ENCODE measurements at places on chromosomes 5 and 9.

GRCh38 chr9:120441426-120442307 lies 138.3 kb downstream of the CDK5RAP2 start:
- DNase-seq: no peak

DNA sequence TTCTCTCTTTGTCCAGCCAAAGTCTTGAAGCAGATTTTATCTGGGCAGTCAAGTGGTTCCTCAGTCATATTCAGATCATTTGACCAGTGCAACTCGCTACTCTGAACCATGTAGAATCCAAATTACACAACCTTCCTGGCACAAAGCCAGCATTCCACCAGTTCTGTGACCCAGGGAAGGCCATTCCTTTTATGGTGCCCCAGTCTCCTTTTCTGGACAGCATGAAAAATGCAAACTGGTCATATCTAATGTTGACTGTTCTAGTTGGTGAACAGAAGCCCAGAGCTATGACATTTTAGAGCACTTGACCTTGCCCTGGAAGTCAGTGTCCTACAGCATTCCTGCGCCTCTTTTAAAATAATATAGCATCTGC lies 364.6 kb downstream of the BRINP1 start:
- DNase-seq: no peak

GRCh38 chr5:160744268-160745101 lies 107.5 kb downstream of the ATP10B start:
- no peak for DNase-seq

GRCh38 chr9:126509718-126510117 lies 104.0 kb upstream of the LMX1B start:
- DNase-seq: no peak

DNA sequence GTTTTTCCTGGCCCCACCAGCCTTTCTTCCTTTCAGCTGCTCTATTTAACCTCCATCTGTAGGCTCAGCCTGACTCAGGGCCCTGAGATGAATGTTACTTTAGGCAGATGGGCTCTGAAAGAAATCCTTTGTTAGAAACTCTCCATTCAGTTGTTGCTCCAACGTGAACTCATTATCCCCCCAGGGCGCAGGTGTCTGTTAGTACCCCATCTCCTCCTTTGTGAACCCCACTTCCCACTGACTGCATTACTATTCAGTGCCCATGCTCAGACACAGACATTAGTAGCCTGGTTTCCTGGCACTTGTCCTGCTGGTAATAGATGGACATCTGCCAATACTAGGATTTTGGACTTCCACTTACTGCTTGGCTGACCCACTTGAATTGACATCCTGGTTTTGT lies 1271.6 kb downstream of the PTPRD start:
- DNase-seq: no peak

DNA sequence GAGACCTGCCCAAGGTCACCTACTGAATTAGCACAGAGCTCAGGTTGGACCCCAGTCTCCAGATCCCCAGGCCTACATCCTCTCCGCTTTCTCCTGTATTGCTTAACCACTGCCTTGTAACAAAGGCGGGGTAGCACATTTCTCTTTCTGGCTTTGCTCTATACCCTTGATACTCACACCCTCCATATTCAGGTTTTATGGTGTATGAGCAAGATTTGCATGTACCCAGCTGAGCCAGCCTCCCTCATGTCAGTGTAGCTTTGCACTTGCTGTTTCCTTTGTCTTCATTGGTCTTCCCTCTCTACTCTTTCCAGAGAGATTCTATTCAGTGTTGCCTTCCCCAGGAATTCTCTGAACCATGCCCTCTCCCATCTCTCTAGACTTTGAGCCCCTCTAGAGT lies 19.6 kb upstream of the ZCCHC7 start:
- no peak for DNase-seq

DNA sequence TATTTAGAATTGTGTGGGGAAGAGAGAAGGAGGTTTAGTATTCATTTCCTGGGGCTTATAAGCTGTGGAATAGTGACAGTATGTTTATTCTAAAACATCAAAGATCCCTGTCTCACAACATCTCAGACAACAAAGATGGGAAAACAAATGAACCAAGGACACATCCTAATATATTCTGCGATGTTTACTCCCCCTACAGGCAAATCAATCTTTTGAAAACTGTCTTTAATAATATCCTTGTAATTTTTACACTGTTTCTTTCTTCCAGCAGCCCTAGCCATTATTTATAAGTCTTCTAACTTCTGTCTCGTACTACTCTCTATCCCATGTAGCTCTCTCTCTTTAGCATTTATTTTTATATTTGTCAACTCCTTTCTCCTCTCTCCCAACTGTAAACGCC lies 33.5 kb upstream of the TMEM252 start:
- no peak for DNase-seq

All from stimulated activated effector memory CD8-positive, alpha-beta T cell treated with anti-CD3 and anti-CD28 coated beads, Interleukin-12 subunit alpha, Interleukin-12 subunit beta, amount 100 ng/mL, for 72 hours (primary cell).